ENCODE measurements at places on chromosomes 3 and 15. TPM values are rescaled to one million over a fixed set of nuclear protein-coding genes. Genes with fewer than 3 reads are reported as not detected.

The ALG1L2 gene
- total RNA-seq = 1.1 TPM

The ALDH1L1 gene
- not detected for total RNA-seq

The NR2E3 gene
- not detected for total RNA-seq

The ROPN1B gene
- not detected for total RNA-seq

The ADCY5 gene
- total RNA-seq = 0.16 TPM

The A4GNT gene
- total RNA-seq = not detected

The AQP9 gene
- 0.22 TPM for total RNA-seq

The SPATA16 gene
- total RNA-seq = not detected

The AADACL2 gene
- not detected for total RNA-seq

The NEIL1 gene
- 2.0 TPM for total RNA-seq

DNA sequence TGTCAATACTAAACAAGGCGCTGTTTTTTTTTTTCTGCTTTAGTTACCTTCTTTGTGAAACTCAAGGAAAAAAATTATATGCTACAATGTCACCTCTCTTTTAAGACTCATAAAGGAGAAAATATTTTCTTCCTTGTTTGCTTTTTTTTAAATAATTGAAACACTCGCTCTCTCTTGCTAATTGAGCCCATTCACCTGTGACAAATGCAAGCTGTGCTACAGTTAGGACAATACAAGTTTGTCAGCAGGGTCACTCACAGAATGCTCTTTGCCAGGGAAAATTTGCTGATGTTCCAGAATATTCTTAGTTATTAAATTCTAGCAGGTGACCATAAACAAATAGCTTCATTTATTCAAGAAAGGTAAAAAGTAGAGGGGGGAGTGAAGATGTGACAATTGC lies 375.9 kb upstream of the DPPA4 start:
- no peaks in the 10 kb centered on the region for H3K4me1 ChIP-seq
- no peaks in the 10 kb centered on the region for H3K36me3 ChIP-seq
- no peak for DNase-seq
- no peaks in the 10 kb centered on the region for H3K27me3 ChIP-seq

DNA sequence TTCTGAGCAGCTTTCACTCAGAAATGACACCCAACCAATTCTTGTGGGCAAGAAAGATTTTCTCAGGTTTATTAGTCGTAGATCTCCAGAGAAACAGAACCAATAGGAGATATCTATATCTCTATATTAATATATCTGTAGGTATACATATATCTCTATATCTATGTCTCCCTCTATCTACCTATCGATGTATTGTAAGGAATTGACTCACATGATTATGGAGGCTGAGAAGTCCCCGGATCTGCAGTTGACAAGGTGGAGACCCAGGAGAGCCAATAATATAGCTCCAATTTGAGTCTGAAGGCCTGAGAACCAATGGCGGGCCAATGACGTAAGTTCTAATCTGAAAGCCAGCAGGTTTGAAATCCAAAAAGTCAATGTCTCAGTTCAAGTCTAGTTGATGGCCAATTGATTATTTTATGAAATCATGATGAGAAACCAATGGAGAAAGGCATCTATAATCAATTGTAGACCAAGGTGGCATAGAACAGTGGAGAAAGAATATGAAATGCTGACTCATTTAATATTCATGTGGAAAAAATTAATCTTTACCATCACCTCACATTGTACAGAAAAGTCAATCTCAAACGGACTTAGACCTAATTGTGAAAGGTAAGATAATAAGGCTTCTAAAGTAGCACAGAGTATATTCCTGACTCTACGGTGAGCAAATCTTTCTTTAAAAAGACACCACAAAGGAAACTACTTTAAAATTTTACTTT lies 65.6 kb upstream of the CHRNA7 start:
- DNase-seq = no peak
- no peaks in the 10 kb centered on the region for H3K4me1 ChIP-seq
- no peak overlapping the region for H3K27ac ChIP-seq
- H3K4me3 ChIP-seq = no peak overlapping the region
- no peaks in the 10 kb centered on the region for H3K36me3 ChIP-seq
- no peaks in the 10 kb centered on the region for H3K27me3 ChIP-seq

DNA sequence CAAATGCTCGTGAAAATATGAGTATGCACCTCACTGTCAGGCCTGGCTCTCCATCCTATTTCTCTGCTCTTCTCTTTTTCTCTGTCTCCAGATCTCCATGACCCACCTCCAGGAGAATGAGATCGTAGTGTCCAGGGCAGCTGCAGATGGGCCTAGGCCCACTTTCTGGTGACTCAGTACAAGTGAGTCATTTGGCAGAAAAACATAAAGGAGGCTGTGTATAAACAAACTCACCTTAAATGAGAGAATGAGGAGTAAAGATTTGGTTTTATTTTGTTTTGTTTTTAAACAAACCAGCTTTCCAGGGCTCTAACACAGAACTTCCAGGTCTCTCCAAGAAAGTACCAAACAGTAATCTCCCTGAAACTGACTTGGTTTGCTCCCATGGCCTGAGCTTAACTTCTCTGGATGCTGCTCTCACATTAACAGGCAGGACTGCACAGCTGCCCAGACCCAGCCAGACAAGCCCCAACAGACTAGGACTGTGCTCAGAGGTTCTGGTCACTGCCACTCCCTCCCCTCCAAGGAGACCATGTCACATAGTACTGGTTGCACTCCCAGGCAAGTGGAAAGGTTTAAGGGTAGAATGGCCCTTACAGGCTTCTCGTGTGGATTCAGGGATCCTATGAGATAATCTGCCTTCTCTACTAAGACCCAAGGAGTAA lies 1.5 kb upstream of the HEG1 start:
- peaks cover 28% of the 10 kb centered on the region for H3K4me1 ChIP-seq
- H3K27me3 ChIP-seq = no peaks in the 10 kb centered on the region
- no peak for DNase-seq
- no peak overlapping the region for H3K27ac ChIP-seq
- no peaks in the 10 kb centered on the region for H3K36me3 ChIP-seq
- H3K4me3 ChIP-seq = no peak overlapping the region

- H3K4me1 ChIP-seq = peaks cover 34% of the 10 kb centered on the region
- no peaks in the 10 kb centered on the region for H3K36me3 ChIP-seq
- no peaks in the 10 kb centered on the region for H3K27me3 ChIP-seq
These were observed 241.1 kb upstream of the ICE2 start for GRCh38 chr15:60720086-60720485.

DNA sequence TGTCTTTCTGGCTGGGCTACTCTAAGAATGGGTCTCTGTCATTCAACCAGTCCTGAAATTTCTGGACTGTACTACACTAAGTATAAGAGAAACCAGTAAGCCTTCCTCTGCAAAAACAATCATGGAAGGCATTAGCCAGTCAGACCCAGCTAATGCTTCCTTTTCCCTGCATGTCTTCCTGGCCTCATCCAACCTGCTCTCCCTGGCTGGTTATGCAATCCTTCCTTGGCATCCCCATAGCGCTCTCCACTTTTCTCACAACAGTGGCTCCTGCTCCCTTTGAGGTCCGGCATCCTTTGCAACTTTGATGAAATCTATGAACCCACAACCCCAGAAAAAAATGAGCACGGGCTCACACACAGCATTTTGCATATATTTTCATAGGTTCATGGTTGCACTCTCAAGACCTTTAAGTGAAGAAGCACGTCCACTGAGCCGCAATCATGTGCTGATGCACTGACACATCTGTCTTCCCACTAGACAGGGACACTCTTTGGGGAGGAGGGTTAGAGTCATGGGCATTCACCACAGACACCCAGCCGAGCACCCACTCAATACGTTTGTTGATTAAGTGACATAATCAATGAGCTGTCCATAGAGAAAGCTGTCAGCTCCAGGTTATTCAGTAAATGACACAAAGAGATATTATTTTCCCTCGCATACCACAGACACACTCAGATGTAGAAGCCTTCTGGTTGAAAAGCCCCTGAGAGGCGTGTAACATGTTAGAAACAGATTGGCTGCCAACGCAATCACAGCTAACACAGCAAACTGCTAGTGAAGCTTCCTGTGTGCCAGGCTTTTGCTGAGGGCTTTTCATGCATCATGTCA lies 66.7 kb downstream of the PLD1 start:
- no peak overlapping the region for H3K27ac ChIP-seq
- H3K4me3 ChIP-seq = no peak overlapping the region
- no peak for DNase-seq
- H3K27me3 ChIP-seq = no peaks in the 10 kb centered on the region

- no peak for DNase-seq
- no peak overlapping the region for H3K4me3 ChIP-seq
- no peaks in the 10 kb centered on the region for H3K27me3 ChIP-seq
- peaks cover 21% of the 10 kb centered on the region for H3K4me1 ChIP-seq
These were observed 3.2 kb upstream of the APEH start for GRCh38 chr3:49670940-49671290.

DNA sequence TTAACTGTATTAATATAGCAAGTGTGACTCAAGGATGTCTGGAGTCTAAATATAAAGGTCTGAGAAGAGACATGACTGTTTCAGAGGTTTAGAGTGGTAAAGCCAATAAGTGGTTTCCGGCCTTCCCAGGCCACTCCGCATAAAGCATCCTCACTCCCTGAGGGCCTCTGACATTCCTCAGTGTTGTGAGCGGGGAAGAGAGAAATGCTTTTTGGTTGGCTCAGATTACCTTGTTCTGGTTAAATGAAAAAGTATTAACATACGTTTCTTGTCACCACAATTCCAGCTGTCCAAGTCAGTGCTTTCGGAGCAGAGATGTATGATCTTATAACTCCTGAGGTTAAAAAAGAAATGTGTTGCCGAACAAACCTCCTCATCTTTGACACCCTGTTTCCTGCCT lies 103.8 kb downstream of the RBMS3 start:
- no peaks in the 10 kb centered on the region for H3K36me3 ChIP-seq
- DNase-seq = no peak
- H3K4me3 ChIP-seq = no peak overlapping the region
- H3K4me1 ChIP-seq = no peaks in the 10 kb centered on the region
- H3K27me3 ChIP-seq = no peaks in the 10 kb centered on the region

- no peaks in the 10 kb centered on the region for H3K36me3 ChIP-seq
- no peak overlapping the region for H3K27ac ChIP-seq
- H3K4me3 ChIP-seq = no peak overlapping the region
- DNase-seq = no peak
- no peaks in the 10 kb centered on the region for H3K27me3 ChIP-seq
- H3K4me1 ChIP-seq = no peaks in the 10 kb centered on the region
These were observed 31.7 kb upstream of the FAM3D start for GRCh38 chr3:58698246-58698645.

Measured in CD8-positive, alpha-beta memory T cell (primary cell).